ENCODE measurements at places on chromosomes 11 and 22. TPM values are rescaled to one million over a fixed set of nuclear protein-coding genes. Genes with fewer than 3 reads are reported as not detected.

The TRIM6 gene
- 6.3 TPM for polyA plus RNA-seq

The CFAP300 gene
- 2.6 TPM for polyA plus RNA-seq

The OR10A2 gene
- polyA plus RNA-seq = not detected

The CYB5R3 gene
- 346 TPM for polyA plus RNA-seq

The CDHR5 gene
- polyA plus RNA-seq = 39.8 TPM
